EL (cell line): ENCODE measurements at places on chromosomes 12 and 14.

DNA sequence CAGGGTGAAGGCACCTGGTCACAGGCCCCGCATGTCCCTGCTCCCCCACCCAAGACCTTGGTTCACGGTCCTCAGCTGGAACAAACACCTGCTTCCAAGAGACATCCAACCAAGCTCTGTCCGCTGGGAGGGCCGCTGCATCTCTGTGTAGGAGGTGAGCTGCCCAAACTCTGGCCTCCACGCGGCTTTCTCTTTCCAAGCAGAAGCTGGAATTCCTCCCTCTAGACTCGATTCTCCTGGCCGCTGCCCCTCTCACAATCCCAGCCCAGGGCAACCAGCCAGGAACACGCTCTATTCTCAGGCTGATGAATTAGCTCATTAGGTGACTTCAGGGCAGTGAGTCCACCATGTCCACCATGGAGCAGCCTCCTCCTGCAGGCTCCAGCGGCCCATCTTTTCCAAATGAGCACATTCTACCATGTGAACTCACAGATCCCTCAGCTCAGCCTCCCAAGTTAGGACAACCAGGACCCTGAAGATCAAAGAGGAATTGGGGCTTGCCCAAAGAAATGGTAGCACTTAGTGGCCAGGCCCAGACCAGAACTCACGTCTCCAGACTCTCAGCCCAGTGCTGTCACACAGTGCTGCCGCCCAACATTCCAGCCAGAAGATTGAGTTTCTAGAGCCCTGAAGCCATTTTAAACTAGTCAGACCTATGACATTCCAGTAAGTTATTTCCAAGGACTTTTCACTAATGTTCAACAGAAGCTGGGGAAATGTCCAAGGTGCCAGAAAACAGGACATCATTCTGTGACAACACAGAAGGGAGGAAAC, 146.6 kb downstream of the ANO2 start:
- DNase-seq: no peak

- DNase-seq: no peak
Measured at GRCh38 chr12:23906329-23906728, 43.1 kb downstream of the SOX5 start.

GRCh38 chr12:112919121-112919520, 12.4 kb downstream of the OAS1 start:
- no peak for DNase-seq

DNA sequence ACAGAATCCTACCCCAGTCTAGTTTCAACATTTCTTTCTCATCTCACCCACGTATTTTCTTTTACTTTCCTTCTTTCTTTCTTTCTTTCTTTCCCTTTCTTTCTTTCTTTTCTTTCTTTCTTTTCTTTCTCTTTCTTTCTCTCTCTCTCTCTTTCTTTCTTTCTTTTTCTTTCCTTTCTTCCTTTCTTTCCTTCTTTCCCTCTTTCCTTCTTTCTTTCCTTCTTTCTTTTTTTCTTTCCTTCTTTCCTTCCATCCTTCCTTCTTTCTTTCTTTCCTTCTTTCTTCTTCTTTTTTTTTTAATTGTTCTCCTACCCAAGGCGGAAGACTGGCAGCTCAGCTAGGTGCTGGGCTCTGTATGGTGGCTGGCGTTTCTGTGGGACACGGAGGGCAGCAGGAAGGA, 55.0 kb downstream of the GLT1D1 start:
- no peak for DNase-seq

DNA sequence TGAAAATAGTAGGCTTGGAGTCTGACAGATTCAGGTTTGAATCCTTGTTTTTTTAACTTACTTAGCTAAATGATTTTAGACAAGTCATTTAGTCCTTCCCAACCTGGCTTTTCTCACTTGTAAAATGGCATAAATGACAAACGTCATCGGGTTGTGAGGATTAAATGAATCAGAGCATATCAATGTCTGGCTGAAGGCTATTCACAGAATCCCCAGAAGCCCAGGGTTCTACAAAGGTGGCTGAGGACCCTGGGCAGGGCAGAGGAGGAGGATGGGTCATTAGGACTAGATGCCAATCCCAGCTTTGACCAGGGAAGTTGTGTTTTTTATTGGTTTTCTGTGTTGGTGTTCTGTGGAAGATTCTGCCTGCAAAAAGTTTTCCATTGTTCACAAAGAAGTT, 7.6 kb upstream of the PTPRB start:
- no peak for DNase-seq

GRCh38 chr14:54935958-54936357, 33.3 kb upstream of the GCH1 start:
- peak; percentile 62 for DNase-seq

- no peak for DNase-seq
Measured at GRCh38 chr12:9625019-9625418, 17.3 kb upstream of the KLRB1 start.

- no peak for DNase-seq
Measured at GRCh38 chr12:16096273-16096849, 181.1 kb downstream of the SLC15A5 start.
